ENCODE measurements at places on chromosomes 5 and 9.

DNA sequence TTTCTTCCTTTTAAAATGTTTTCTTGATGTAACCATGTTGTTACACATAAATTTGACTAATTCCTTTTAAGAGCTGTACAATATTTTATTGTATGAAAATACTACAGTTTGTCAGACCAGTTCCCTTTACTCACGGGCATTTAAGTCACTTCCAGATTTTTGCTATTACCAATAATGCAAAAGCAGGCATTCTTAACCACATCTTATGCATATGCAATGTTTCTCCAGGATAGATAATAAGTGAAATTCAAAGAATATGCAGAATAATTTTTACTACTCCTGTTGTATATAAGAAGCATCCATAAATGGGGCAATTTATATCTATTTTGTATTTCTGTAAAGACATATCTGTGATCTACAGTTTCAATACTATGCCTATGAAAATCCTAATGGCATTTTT is 77.3 kb downstream of the FNIP1 start:
- no peak for DNase-seq

DNA sequence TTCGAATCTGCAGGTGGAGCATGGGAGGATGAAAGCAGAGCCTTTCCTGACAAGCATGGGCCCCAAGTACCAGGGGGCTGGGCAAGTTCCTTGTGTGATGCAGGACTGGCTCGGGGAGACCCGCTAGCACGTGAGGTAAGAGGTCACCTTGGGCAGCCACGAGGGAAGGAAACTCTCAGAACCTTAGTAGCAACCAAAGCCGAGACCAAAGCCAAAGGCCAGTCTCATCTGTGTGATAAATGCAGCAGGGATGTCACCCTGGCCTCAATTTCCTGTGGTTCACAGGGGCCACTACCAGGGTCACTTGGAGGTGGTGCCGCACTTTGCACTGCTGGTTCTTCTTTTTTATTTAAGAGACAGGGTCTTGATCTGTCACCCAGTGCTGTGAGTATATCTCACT is 39.5 kb downstream of the PRRT1B start:
- DNase-seq = no peak

DNA sequence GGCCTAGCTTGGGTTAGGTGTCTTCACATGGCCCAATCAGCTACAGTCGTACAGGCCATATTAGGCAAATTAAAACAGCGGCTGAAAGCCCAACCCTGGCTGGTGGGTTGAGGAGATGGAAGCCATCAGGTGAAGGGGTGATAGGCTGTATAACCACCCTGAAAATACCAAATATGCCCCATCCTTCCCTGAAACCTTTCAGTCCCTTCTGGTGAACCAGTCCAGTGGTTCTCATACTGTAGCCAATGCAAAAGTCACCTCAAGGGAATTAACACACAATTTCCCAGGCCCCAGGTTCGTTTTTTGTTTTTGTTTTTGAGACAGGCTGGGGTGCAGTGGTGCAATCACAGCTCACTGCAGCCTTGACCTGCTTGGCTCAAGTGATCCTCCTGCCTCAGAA is 19.8 kb upstream of the KCNV2 start:
- DNase-seq = no peak

DNA sequence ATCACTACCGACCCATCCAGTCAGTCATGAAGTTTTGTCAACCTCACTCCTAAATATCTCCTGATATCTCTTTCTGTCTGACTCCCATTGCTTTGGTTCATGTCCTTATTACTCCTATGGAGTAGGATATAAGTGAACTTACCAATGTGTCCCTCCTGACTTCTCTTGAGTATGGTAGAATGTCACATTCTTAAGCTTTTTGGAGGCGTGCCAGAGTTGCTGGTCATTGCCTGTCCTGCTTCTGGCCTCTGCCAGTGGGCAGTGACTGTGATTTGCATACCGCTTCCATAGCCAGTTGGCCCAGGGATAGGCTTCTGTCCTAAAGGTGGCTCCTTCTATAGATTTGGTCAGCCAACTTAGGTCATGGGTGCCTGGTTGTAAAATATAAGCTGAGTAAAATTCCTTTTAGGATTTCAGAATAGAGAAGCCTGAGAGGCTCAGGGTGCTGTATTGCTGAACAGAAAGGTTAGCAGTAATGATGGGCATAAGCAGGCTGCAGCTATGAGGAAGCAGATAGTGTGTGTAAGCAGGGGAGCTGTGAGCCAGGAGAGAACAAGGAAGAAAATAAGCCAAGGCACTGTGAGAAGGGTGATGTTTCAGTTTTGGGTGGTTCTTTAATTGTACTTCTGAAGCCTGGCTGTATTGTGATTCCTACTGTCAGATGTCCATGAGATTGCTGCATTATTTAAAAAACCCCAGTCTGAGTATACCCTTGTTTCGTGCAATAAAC is 16.1 kb upstream of the MARCHF3 start:
- no peak for DNase-seq

- DNase-seq = no peak
Observed at GRCh38 chr9:120680161-120680560, 34.1 kb downstream of the MEGF9 start.
